ENCODE measurements at places on chromosomes 5 and 9.

DNA sequence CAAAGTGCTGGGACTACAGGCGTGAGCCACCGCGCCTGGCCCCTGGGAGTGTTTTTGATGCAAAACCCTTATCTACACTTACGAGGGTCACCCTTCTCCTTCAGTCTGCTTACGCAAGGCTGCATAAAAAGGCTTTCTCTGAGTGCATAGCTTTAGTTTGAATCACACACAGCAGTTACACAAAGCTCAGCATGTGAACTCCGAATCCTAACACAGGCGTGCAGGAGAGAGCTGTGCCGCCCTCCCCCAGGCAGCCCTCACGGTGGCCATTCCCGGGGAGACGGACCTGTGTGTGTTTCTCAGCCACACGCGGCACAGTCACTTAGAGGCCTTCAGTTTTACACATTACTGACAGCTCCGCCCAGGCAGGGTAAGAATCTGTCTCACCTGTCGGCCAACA is 26.7 kb downstream of the EXD3 start:
- DNase-seq: peak; percentile 74

DNA sequence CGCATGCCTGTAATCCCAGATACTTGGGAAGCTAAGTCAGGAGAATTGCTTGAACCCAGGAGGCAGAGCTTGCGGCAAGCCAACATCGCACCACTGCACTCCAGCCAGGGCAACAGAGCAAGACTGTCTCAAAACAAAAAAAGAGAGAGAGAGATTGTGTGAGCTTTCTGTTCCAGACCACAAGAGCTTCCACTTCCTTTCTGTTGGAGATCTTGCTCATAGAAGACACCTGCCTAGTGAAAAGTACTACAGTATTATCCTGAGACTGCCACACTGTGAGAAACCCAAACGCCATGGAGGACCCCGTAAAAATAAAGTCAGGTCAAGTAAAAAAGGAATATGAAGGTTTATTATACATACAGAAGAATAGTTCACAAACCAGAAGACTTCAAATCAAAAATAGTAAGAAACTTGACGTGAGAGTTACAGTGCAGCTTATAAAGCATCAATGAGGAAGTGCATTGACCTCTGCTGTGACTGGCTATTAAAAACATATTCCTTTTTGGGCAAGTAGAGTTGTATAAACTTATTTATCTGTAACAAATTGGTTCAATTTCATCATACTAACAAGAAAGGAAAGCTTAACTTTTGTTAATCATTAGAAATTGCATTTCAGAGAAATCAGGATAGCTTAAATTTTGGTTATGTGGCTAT is 4.3 kb upstream of the EMB start:
- DNase-seq: no peak

DNA sequence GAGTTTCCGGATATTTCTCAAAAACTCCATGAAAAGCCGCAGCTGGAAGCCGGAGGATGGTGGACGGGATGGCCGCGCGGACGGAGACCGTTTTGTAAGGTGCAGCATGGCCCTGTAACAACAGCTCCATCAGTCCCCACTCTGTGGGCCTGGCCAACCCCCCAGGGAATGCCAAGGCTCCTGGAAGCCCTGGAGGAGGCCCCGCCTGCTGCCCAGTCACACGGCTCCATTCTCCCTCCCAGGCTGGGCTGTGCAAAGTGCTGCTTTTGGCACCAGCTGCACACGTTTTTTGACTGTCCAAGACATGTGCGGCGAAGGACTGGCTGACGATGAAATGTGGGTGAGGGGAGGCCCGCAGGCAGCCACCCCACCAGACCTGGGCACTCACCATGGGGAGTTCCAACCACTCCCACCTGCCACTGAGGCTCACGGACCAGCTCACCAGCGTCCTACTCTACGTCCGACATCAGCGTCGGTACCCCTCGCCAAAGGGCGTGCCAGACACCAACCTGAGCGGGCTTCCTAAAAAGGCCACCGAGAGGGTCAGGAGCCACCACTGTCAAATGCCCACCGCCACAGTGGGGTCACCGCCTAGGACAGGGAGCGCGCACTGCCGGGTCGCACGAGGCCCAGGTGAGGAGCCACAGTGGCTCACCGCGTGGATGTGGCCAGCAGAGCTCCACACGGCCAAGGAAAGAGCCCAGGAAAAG is 27.3 kb downstream of the PNPLA7 start:
- no peak for DNase-seq

- no peak for DNase-seq
These were observed 6.5 kb upstream of the EBF1 start for GRCh38 chr5:159106193-159106568.

DNA sequence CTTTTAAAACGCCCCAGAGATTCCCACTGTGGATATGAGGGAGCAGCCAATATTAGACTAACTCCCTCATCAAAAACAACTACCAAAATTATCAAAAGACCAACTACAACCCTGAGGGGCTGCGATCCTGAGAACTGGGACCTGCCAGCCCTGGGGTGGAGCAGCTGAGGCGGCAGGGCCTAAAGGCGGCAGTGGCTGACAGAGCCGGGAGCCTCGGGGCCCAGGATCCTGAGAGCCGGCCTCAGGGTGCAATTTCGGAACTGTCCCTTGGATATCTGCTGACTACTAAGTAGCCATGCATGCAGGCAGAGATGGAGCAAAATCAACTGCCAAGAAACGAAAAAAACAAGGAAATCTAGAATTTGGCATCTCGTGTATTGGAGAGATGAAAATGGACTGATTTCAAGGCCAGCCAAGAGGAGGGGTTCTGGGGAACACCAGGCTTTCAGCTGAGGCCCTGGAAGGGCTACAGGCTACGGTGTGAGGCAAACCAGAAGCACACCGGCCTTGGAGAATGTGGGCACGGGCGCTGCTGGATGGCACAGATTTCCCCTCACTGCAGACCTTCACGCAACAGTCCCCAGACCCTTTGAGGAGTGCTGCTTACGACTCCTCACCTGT is 63.6 kb upstream of the UBAC1 start:
- DNase-seq: no peak

GRCh38 chr5:159902444-159903121 is 13.7 kb upstream of the ADRA1B start:
- no peak for DNase-seq

DNA sequence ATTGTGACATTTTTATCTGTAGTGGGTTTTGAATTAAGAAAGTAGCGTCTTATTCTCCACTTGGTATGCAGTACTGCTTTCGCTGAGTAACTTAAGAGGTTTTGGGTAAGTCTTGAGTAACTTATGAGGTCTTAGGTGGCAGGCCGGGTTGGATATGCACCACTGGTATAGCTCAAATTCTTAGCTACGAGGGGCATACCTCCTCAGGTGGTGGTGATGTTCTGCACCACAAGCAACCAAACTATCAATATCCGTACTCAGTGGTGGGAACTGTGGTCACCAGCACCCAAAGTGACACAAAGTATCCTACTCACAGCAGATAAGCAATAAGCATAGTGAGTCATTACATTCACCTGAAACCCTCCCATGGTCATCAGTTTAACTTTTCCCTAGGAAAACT is 13.7 kb downstream of the SMC2 start:
- DNase-seq: no peak
